RWPE1 (cell line): ENCODE measurements at places on chromosomes 1 and 21.
A peak's percentile ranks its signal among the peaks of the same experiment; 100 is the strongest.

- DNase-seq: no peak
Observed at GRCh38 chr1:201939148-201939547, 7.2 kb downstream of the LMOD1 start.

- no peak for DNase-seq
Observed at GRCh38 chr1:173122344-173122935, 71.7 kb upstream of the TNFSF18 start.

DNA sequence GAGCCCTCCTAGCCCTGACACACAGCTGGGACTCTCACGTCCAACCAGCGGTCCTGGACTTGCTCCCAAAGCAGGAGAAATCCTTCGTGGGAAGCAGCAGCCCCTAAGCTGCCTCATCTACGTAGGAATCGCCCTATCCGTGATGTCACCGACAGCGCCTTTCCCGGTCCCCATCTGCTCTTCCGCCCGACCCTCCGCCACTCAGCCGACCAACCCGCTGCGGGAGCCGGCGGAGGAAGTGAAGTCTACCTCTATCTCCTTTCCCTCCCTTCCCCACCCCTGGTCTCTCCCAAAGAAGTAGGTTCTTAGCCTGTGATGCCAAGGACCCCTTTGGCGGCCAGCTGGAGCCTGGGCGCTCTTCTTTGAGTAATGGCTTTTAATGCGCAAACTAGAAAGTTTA is 272.1 kb downstream of the FAM72C start:
- DNase-seq: no peak

DNA sequence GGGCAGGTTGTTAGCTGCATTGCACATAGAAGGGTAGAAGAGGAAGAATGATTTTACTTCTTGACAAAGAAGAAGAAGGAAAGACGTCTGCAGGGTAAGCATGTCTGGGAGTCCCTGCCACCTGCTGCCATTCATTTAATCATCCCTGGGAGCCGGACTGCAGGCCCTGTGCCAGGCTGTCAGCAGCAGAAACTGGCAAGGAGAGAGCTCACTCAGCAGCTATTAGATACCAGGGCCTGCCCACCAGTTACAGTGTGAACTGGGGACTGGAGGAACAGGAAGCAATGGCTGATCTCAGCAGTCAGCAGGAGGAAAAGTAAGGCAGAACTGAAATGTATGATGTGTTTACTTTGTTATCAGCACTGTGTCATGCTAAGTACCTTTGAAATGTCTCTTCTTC is 75.7 kb upstream of the C1orf87 start:
- no peak for DNase-seq

DNA sequence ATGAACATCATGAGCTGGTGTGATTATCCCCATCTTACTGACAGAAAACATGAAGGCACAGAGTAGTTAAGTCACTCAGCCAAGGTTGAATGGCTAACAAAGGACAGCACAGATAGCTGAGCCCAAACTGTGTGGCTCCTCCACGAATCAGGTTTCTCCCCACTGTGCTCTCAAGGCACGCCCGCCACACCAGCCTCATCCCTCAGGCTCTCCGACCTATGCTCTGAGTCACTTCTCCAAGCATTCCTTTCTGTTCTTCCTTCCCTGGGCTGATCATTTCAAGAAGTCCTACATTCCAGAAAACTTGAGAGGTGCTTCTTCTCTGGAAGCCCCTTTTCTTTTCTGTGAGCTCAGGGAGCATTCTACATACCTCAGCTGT is 25.3 kb upstream of the SDC3 start:
- peak; percentile 76 for DNase-seq

DNA sequence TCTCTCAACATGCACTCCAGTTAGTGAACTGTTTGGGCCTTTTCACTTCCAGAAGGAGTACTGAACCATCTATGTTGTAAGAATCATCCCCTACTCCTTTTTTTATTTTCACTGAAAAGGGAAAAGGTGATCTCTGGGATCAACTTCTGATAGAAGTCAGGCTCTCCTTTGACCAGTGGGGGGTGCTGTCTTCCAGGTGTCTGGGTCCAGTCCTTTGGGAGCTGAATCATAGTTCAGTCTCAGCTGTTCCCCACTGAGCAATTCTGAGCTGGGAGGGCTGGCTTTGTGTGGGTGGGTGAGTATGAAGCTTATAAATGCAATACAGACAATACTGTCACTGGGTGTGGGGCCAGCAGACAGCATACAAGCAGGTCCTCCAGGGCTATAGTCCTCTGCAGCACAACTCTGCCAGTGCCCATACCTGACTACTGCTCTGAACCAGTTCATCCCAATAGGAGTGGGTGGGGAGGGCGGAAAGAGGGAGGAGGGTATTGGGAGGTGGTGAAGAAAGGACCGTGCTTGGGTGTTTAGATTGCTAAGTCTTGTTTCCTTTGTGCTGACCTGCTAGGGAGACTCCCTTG is 12.5 kb upstream of the SARS1 start:
- DNase-seq: peak; percentile 89

DNA sequence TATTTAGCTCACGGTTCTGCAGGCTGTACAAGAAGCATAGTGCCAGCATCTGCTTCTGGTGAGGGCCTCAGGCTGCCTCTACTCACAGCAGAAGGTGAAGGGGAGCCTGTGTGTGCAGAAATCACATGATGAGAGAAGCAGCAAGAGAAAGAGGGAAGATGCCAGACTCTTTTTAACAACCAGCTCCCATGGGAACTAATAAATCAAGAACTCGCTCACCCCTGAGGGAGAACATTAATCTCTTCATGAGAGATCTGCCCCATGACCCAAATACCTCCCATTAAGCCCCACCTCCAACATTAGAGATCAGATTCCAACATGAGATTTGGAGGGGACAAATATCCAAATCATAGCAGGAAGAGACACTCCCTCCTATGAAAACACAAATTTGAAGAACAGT is 74.1 kb downstream of the OLFML2B start:
- no peak for DNase-seq

DNA sequence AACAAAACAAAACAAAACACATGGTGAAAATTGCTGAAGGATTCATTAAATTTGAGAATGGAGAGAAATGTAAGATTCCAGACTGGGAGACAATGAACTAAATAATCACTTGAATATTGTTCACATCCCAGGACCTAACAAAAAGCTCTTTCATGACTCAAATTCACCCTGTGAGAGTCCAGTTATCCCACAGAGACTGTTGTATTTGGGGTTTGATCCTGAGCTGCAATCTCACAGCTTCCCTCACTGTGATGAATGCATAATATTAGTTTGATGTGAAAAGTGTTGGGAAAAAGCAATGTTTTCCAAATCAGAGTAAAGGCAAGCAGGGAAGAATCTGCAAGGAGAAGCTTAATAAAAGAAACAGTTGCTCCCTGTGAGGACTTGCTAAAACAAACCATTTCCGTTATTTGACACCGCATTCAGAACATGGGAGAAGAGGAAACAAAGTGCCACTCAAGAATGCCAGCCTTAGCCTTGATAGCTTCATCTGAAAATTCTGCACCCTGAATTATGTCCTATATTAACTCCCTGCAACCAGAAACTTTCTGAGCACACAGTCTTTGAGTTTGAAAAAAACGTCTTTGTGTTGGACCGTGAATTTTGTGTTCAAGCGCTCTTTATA is 208.8 kb downstream of the DAB1 start:
- DNase-seq: no peak

DNA sequence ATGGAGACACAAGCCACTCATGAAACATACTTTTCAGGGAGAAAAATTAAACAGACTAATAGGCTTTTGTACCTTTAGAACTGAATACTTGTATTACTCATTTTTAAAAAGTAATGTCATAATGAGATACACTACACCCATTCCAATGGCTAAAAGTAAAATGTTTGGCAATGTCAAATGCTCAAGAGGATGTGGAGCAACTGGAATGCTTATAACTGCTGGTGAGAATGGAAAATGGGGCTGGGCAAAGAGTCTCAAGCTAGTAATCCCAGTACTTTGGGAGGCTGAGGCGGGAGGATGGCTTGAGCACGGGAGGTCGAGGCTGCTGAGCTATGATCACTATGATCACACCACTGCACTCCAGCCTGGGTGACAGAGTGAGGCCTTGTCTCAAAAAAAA is 86.3 kb downstream of the NKAIN1 start:
- no peak for DNase-seq

GRCh38 chr1:219568733-219569132 is 44.2 kb downstream of the ZC3H11B start:
- no peak for DNase-seq

GRCh38 chr1:107935396-107936064 is 29.4 kb downstream of the VAV3 start:
- DNase-seq: peak; percentile 1

- DNase-seq: peak; percentile 42
Observed at GRCh38 chr1:99685516-99686180, 39.7 kb downstream of the PALMD start.

GRCh38 chr1:149916193-149916897 is 1.3 kb downstream of the SV2A start:
- no peak for DNase-seq

GRCh38 chr1:200909757-200910239 is 15.1 kb downstream of the INAVA start:
- DNase-seq: no peak

DNA sequence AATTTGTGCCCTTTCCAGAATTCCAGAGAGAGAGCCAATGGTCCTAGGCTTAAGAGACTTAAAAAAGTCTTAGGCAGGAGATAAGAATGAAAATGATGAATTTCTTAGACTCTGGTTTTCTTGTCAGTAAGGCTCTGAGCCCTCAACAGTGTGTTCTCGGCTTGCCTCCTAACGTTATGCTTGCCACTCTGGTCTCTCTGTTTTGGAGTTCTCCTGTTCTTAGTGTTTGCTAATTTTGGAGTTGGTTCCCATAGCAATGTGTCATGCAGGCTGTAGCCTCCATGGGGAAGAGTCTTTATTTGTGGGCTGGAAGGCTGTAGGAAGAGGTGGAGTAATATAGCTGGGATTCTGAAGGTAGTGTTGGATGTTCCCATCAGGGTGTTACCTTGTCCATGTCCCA is 19.9 kb downstream of the TBX19 start:
- no peak for DNase-seq

- DNase-seq: no peak
Observed at GRCh38 chr1:53286955-53287354, 40.9 kb downstream of the LRP8 start.

- no peak for DNase-seq
Observed at GRCh38 chr1:17658837-17659236, 96.3 kb upstream of the ACTL8 start.

GRCh38 chr21:35178827-35179226 is 129.7 kb upstream of the RUNX1 start:
- DNase-seq: peak; percentile 37

GRCh38 chr1:201610858-201611257 is 71.9 kb downstream of the NAV1 start:
- DNase-seq: no peak

DNA sequence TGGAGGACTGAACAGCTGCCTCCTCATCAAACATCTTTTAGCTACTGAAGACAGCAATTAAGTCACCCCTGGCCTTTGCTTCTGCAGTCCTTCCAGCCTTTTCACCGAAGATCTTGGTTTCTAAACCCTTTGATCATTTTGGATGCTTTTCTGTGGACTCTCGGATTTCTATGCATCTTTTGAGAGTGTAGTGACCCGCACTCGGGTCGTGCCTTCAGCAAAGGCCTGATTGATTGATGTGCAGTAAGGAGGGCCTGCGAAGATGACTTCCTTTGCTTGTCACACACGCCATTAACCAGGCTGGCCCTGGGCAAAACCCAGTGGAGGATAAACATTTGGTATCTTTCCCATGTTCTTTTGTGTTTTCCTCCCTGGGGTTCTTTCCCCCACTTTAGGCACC is 157.5 kb upstream of the CD34 start:
- DNase-seq: no peak
